ENCODE measurements at places on chromosomes 5 and 9. TPM values are rescaled to one million over a fixed set of nuclear protein-coding genes. Genes with fewer than 3 reads are reported as not detected.

DNA sequence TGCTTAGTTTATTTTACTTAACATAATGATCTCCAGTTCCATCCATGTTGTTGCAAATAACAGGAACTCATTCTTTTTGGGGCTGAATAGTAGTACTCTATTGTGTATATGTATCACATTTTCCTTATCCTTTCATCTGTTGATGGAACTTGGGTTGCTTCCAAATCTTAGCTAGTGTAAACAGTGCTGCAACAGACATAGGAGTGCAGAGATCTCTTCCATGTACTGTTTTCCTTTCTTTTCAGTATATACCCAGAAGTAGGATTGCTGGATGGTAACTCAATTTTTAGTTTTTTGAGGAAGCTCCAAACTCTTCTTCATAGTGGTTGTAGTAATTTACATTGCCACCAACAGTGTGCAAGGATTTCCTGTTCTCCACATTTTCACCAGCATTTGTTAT lies 138.8 kb upstream of the POC5 start:
- DNase-seq = no peak

GRCh38 chr9:19137282-19137681 lies 10.0 kb upstream of the PLIN2 start:
- DNase-seq = peak; percentile 64

- no peak for DNase-seq
These were observed 27.3 kb upstream of the FER start for GRCh38 chr5:108720391-108720790.

SH3RF2 gene
- total RNA-seq = 16.3 TPM

MARCHF11 gene
- not detected for total RNA-seq

- no peak for DNase-seq
These were observed 31.8 kb downstream of the SLC38A9 start for GRCh38 chr5:55680353-55680752.

DNA sequence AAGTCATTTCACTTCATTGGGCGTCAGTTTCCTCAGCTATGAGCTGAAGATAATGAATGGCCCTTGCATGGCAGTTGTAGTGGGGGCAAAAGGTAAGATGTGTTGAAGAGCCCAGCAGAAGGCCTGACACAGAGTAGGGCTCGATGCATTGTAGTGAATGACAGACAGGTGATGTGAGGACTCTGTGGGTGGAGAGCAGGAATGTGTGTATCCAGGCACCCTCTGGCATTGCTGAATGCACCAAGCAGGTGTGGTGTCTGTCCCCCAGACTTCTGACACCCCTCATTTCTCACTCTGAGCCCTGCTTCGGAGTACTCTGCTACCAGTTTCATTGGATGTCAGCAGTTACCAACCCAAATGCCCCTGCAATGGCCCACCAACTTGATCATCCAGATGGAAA lies 22.4 kb downstream of the LHX2 start:
- DNase-seq = no peak

DNA sequence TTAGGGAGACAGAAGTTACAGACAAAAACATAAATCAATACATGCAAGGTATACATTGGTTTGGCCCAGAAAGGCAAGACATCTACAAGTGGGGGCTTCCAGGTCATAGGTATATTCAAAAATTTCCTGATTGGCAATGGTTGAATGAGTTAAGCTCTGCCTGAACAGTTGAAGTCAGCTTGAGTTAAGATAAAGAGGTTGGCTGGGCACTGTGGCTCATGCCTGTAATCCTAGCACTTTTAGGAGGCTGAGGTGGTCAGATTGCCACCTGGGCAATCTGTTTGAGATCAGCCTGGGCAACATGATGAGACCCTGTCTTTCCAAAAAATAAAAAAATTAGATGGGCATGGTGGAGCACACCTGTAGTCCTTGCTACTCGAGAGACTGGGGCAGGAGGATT lies 16.3 kb downstream of the TMC1 start:
- no peak for DNase-seq

FBN2 gene
- 7.6 TPM for total RNA-seq
